ENCODE measurements at places on chromosomes 13 and 19.

GRCh38 chr13:66879988-66880387, 350.1 kb downstream of the PCDH9 start:
- DNase-seq = no peak

DNA sequence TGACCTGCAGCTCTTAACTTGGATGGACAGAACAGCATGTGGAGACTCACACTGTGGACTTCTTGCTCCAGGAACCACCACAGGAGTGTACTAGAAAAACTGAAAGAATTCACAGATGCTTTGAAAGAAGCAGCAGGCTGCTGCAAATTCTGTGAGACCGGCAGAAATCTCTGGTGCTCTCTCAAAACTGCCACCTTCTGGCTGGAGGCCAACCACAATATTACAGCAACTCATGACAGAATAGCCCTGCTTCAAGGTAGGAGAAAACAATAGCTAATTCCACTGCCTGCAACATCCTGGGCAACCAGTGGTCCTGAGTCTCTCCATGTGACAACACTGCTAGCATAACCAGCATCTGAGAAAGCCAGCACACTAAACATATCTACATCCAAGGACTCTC, 26.9 kb downstream of the CDK8 start:
- DNase-seq = no peak

GRCh38 chr19:38977445-38978325, 2.1 kb upstream of the FBXO17 start:
- no peak for DNase-seq

- DNase-seq = no peak
Observed at GRCh38 chr13:111630406-111630805, 310.0 kb downstream of the TEX29 start.

DNA sequence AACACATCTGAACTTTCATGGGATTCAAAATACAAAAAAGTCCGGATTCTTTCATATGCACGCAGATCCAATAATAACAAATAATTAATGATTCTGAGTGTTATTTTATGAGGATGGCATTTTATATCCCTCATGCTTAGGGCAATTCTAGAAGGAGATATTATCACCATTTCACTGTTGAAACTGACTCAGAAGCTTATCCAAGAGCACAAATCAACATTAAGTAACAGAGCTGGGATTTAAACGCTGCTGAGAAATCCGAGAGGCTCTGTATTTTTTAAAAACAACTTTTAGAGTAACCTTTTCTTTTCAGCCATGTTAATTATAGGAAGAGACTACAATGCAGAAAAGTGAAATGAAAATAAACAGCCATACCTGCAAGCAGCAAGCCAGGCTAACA, 30.3 kb downstream of the ATP7B start:
- no peak for DNase-seq

- no peak for DNase-seq
Observed at GRCh38 chr19:43315851-43316250, 37.6 kb upstream of the CD177 start.

DNA sequence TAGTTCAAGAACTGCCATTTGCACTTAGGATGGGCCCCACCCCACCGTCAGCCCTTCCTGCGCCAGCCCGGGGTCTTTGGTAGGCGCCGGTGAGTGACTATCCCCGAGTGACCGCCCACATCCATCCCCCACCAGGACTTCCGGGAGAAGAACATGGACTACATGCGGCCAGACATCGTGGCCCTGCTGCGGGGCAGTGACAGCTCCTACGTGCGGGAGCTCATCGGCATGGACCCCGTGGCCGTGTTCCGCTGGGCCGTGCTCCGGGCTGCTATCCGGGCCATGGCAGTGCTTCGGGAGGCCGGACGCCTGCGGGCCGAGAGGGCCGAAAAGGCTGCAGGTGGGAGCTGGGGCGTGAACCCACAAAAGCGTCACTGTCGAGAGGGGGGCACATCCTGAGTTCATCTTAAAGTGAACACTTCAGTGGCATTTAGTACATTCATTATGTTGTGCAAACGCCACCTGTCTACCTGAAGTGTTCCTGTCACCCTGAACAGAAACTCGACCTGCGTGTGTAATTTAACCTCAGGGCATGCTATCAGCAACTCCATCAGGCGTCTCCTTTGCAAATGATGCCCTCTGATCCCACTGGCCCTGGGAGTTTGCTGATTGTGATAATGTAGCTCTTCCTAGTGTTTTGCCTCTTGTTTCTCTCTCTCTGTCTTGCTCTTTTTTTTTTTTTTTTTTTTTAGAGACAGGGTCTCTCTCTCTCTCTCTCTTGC, 42.4 kb upstream of the USE1 start:
- DNase-seq = no peak

DNA sequence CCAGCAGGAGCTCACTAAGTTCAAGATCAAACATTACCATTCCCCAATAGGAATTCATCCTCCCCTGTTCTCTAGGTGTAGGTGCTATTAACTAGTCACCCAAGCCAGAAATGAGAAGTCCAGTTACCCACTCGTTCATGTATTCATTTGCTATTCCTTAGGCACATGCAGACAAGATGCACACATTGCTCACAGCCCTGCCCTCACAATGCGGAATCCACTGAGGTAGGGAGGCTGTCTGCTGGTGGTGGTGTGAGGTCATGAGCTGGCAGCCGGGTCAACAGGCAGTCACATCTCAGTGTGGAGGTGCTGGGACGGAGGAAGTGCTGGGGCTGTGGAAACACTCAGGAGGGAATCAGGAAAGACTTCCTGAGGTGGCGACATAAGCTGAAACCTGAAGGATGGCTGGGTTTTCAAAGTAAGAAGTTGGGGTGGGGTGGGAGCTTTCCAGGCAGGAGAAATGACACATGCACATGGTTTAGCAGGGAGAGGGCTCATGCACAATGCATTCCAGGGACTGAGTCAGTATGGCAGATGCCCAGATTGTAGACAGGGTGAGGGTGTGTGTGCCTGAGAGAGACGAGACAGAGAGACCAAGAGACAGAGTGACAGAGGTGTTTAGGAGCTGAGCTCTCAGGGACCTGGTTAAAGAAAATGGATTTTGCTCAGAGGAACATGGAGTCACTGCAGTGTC, 117.6 kb downstream of the USP12 start:
- no peak for DNase-seq

DNA sequence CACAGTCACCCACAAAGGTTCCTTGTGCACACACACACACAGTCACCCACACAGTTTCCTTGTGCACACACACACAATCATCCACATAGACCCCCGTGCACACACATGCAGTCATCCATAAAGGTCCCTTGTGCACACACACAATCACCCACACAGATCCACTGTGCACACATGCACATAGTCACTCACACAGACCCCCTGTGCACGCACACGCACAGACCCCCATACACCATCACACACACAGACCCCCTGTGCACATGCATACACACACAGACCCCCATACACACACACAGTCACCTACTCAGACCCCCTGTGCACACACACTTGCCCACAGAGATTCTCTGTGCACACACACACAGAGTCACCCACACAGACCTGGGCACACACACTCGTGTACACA, 107.1 kb downstream of the HSPH1 start:
- DNase-seq = no peak
